Activated naive CD4-positive, alpha-beta T cell treated with Interleukin-2 at 50 U/mL for 16 hours (primary cell): ENCODE measurements at places on chromosomes 3 and 15.

DNA sequence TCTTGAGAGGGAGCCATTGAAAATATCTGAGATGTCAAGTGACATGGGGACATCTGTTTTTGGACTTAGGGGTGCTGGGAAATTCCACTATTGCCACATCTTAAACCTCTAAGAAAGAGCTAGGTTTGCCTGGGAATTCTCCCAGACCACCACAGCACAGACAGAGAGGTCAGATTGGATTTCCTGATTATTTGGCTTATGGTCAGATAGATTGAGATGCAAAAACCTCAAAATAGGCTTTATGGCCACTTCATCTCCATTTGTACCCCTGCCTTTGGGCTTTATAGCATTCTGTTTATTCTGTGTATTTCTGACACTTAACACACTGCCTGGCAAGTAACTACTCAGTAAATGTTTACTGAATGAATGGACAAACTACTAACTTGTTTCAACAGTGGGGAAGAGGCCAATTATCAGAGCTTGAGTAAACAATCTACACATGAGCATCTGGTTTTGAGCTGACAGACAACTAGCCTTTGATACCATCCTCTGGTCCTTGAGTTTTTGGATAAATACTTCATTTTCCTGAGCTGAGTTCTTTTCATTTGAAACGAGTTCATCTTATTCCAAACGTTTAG, 81.8 kb downstream of the TP63 start:
- no peak for DNase-seq

DNA sequence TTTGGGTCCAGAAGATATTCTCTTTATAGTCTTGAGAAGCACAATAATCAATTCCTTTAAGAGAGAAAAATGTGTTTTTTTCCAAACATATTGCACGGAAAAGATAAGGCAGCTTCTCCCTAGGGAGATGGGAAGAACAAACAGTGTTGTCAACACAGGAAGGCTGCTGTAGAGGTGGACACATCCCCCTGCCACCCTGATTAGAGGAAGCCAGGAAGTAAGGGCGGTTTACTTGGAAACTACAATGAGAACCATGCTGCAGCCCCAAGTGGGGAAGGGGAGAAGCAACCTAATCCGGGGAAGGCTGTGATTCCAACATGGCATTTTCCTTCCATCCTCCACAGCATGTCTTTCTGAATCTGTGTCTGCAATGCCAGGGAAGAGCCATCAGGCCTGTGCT, 256.9 kb upstream of the TGFBR2 start:
- DNase-seq: no peak

- no peak for DNase-seq
Observed at GRCh38 chr3:156642750-156643728, 31.4 kb upstream of the TIPARP start.

- no peak for DNase-seq
Observed at GRCh38 chr15:41620536-41621199, 39.5 kb upstream of the MGA start.

DNA sequence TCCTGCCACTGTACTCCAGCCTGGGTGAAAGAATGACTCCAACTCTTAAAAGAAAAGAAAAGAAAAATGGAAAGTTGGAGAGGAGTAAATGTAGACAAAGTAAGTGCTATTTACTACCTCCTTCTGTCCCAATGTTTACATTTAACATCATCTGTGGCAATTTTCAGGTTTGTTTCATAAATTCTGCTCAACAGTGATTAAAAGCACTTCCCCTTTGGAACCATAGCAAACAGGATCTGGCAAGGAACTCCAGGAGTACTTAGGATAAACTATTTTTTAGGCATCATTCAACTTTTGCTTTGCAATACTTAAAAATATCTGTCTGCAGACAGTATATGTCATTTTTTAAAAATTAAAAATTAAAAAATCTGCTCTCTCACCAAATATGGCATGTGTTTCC, 5.5 kb upstream of the CX3CR1 start:
- no peak for DNase-seq

GRCh38 chr15:57529748-57530147, 62.0 kb upstream of the MYZAP start:
- no peak for DNase-seq

DNA sequence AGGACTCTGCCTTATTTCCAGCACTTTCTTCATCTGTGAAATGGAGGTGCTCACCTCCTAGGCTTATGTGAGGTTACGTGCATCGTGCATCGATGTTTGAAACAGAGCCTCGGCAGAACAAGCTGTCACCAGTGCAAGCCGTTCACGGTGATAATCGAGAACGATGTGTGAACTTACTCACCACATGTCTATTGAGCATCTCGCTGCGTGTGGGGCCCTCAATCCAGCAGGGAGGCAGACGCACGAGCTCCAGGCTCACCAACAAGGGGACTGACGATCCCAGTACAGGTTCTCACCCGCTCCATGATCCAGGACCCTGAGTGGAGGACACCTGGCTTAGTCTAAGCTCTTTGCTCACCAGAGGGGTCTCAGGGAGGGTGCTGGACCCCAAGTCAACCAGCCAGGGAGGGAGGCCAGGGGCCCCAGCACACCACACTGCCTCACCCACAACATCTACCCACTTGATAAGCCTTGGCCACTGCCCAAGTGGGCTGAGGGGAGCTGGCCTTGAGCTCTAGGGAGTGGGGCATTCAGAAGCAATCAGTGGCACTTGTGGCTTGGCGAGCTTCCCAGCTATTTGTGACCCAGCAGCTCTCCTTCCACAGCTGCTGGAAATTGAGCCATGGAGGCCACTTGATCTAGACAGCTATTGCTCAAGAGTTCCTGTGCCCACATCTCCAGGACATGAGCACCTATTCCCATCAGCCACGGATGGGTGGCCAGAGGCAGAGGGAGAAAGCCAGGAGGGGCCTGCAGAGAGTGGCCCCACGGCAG, 34.4 kb upstream of the SLC6A1 start:
- DNase-seq: no peak

DNA sequence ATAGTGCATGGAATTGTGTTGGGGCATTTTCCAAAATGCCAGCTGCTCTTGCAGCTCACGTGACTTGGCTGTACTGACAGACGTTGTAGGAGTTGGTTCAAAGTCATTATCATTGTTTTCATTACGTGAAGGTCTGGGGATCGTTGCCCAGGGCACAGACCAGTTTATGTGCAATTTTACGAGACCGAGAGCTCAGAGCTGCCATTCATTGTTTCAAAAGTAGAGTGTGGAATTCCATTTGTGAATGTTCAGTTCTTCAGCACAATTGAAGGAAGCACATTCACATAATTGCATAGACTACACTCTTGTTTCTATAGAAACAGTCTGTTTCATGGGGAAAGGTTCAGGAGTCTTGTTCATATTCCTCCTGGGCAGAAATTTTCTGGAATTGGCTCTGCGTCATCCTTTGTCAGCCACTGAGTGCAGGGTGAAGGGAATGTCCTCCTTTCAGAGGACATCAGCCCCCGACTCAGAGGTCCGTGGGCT, 54.5 kb downstream of the GABRG3 start:
- no peak for DNase-seq

- DNase-seq: no peak
Observed at GRCh38 chr3:46575577-46576222, 9.6 kb upstream of the LRRC2 start.

GRCh38 chr15:32743411-32744140, 25.8 kb downstream of the GREM1 start:
- no peak for DNase-seq

DNA sequence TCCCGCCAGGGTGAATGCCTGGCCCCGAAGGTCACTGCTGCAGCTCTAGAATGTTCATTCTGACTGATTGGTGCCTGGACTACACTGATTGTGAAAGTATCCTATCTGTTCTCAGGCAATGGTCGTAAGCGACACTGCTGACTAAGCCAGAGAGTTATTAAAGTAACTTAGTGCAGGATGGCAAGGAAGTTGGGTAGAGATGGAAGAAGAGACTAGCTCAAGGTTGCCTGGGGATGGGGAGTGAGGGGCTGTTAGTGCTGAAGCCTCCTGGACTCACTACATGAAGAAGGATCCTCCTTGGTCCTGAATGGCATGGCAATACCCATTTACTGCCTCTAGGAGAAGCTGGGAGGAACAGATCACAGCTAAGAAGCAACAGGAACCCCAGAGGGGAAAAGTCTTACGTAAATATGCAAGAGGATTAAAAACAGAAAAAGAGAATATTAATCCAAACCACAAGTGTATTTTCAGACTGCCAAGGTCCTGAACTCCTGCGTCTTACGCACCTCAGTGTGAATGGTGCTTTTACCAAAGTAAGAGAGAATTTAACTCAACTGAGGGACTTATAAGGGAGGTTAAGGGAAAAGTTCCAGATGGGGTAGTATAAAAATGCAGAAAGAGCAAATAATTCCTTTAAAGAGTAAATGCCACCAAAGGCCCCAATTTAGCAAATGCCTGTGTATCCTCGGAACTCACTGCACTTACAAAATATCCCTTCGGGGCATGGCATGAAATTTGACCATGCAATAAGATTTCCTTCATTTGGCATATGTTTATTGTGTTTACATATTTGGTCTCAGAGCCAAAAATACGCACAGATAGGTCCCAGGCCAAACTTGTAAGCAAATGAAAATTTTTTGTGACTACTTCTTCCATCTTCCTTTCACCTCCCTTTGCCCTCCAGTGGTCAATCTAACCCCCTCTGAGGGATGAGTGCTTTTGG, 64.0 kb upstream of the DGKG start:
- DNase-seq: no peak

DNA sequence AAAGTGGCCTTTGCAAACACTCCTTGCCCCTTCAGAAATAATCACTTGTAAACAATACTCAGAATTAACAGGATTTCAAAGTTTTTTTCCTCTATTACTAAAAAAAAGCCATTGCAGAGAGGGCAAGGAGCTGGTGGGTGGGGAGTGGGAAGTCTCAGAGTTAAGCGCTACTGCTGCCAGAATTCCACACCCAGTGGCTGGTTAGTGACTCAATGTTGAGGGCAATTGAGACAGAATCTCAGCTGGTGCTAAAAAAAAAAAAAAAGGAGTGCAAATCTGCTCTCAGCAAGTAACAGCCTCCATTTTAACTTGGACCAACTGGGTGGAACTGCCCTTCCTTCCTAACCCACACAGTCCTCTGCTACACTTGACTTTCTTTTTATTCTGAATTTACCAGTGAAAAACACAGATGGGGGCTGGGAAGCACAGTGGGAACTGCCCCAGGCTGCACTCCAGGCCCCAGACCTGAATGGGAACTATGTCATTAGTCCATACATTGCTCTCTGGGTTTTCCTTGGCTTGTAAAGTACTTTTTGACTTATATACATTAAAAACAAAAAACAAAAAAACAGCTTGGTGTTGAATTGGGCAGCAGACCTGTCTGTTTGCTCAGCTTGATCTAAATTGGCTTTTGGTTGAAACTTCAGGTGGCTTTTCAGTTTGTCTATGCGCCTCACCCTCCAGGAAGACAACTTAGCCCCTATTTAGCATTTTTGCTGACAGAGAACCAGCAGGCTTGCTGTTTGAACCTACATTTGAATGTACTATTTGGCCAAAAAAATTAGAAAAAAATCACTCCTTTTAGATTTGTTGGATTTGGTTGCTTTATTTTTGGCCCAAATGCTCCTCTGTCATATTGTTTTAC, 357.8 kb upstream of the TBL1XR1 start:
- DNase-seq: peak; percentile 6

DNA sequence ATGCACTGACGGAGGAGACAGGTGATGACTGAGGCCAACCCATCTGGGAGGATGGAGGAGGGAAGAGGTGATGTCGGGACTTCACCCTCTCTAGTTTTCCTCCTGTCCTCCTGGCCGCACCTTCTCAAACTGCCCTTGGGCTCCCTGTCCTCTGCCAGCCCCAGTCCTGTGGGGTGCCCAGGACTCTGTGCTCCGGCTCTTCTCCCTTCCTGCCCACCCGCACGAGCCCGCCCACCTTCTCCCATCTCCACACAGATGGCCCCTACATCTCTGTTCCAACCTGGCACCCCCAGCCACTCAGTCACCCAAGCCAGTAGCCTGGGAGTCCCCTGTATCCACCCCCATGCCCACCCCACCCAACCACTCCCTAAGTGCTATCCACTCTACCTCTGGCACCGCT, 206.7 kb upstream of the LINGO1 start:
- DNase-seq: no peak

DNA sequence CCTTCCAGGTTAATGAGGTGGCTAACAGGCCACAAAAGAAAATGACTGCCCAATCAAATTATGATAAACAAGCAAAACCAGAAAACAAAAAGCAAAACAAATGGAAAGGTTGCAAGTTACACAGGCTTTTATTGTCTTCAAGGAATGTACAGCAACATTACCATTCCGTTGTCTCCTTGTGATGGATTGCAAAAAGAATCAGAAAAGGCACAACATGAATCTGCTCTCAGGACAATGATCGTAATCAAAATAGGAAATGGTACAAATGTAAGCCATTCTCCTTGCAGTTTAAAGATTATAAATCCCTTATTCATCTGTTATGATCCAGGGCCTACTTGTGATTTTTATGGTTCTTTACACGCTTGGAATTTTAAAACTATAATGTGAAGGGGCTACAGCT, 125.8 kb downstream of the ECT2 start:
- no peak for DNase-seq

GRCh38 chr3:100844063-100844936, 135.0 kb downstream of the TFG start:
- DNase-seq: no peak

DNA sequence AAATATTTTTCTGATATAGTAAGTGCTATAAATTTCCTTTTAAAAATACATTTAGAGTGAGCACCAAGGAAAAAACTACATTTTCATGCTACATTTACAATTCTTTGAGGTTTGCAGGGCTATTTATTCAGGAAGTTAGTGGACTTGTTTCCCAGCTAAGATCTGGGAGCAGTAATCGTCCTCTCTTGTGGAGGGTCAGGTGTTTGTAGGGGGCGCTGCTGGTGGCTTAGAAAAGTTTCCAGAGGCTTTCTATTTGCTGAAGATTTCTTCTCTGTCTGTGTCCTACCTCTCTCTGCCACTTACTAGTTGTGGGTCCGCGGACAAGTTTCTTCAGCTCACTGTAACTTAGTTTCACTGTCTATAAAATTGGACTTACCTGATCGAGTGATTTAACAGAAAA, 163.9 kb downstream of the PEX5L start:
- no peak for DNase-seq

- DNase-seq: no peak
Observed at GRCh38 chr15:79804838-79805237, 92.0 kb downstream of the MTHFS start.

- no peak for DNase-seq
Observed at GRCh38 chr3:85979034-85979433, 1011.9 kb downstream of the VGLL3 start.

GRCh38 chr3:193040836-193041672, 123.4 kb upstream of the MB21D2 start:
- no peak for DNase-seq

DNA sequence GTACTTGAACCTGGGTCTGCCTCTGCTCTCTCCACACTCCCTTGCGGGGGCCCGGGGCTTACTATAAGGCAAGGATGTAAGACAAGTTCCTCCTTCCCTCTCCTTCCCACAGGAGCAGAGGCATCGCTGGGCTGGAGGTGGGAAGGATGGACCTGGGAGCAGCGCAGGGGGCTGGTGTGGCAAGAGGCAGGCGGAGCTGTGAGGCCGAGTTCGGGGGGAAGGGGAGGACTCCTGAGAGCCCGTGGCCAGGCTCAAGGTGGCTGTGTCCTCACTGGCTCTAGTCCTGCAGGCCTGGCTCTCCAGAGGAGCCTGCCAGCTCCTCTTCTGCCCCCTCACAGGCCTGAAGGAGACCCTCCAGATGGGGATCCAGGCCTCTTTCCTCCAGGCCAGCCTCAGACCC, 1.0 kb upstream of the NR2E3 start:
- no peak for DNase-seq
